ENCODE measurements at places on chromosomes 6 and 20.

- no peak for DNase-seq
Observed at GRCh38 chr20:44342248-44342647, 5.4 kb downstream of the R3HDML start.

- no peak for DNase-seq
Observed at GRCh38 chr6:56742122-56742791, 99.6 kb upstream of the DST start.

GRCh38 chr6:40900791-40901190 lies 138.2 kb downstream of the UNC5CL start:
- DNase-seq = no peak

DNA sequence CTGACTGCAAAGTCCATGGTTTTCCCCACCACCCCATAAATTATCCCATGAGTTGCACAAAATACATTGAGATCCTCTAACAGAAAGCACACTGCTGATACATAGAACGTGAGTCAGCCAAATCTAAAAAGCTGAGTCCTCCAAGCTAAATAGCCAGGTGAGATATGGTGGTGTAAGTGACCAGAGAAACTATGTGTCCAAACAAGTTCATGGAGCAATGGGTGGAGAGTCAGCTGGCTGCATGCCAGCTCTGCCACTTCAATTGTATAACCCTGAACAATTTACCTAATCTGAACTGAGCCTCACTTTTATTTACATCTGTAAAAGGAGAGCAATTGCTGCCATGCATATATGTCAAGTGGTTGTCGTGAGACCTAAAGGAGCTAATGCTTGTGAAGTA lies 9.7 kb downstream of the SNAP25 start:
- DNase-seq = no peak

DNA sequence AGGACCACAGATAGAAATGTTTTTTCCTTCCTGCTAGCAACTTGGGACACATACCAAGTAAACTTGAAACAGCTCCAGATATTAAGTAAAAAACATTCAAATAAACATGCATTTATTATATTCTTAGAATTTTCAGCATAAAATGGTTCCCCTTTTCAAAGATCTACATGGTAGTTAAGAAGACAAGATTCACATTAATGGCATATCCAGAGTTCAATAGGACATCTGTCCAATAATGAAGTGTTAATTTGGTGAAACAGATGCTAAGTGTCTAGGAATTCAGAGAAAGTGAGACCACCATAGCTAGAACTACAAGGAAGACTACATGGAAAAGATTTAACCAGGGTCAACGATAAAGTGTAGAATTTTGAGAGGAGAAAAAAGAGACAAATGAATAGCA lies 184.9 kb downstream of the COL12A1 start:
- no peak for DNase-seq

DNA sequence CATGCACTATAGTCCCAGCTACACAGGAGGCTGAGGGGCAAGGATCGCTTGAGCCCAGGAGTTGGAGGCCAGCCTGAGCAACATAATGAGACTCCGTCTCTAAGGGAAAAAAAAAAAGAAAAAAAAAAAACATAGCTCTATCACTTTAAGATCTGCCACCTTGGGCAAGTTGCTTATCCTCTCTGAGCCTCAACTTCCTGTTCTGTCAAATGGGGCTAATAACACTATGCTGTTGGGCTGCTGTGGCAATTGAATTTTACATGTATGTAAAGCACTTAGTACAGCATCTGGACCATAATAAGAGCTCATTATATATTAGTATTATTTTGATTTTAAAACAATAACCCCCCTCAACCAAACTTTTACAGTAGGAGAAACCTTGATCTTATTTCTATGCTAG lies 141.5 kb downstream of the ATXN1 start:
- DNase-seq = no peak

GRCh38 chr6:30707281-30707850 lies 9.7 kb downstream of the MDC1 start:
- no peak for DNase-seq

GRCh38 chr6:107237992-107238660 lies 122.8 kb upstream of the BEND3 start:
- no peak for DNase-seq

- DNase-seq = no peak
Observed at GRCh38 chr6:5583528-5583927, 322.2 kb downstream of the FARS2 start.

DNA sequence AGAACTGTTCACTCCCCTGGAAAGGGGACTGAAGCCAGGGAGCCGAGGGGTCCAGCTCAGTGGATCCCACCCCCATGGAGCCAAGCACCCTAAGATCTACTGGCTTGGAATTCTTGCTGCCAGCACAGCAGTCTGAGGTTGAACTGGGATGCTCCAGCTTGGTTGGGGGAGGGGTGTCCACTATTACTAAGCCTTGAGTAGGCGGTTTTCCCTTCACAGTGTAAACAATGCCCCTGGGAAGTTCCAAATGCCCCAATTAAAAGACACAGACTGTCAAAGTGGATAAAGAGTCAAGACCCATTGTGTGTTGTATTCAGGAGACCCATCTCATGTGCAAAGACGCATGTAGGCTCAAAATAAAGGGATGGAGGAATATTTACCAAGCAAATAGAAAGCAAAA lies 150.2 kb downstream of the LPA start:
- no peak for DNase-seq

- no peak for DNase-seq
Observed at GRCh38 chr20:20549704-20550103, 162.7 kb downstream of the RALGAPA2 start.

DNA sequence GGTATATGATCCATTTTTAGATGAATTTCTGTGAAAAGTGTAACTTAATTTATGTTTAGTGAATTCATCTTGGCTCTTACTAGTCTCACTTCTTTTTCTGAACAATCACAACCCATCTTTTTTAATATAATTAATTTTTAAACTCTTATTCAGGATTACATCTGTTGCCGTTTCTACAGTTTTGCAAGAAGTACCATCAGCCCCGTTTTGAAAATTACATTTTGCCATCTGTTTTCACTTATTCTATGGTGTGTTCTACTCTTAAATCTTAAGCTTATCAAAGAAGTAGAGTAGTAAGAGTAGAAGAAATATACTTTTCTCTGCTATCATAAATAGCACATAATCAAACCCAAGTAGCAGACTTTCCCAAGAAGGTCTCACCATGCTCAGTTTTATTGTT lies 70.1 kb downstream of the ZNF292 start:
- DNase-seq = no peak

- no peak for DNase-seq
Observed at GRCh38 chr6:78150425-78150824, 497.6 kb downstream of the MEI4 start.

GRCh38 chr6:75213112-75213511 lies 7.3 kb upstream of the COL12A1 start:
- DNase-seq = no peak

DNA sequence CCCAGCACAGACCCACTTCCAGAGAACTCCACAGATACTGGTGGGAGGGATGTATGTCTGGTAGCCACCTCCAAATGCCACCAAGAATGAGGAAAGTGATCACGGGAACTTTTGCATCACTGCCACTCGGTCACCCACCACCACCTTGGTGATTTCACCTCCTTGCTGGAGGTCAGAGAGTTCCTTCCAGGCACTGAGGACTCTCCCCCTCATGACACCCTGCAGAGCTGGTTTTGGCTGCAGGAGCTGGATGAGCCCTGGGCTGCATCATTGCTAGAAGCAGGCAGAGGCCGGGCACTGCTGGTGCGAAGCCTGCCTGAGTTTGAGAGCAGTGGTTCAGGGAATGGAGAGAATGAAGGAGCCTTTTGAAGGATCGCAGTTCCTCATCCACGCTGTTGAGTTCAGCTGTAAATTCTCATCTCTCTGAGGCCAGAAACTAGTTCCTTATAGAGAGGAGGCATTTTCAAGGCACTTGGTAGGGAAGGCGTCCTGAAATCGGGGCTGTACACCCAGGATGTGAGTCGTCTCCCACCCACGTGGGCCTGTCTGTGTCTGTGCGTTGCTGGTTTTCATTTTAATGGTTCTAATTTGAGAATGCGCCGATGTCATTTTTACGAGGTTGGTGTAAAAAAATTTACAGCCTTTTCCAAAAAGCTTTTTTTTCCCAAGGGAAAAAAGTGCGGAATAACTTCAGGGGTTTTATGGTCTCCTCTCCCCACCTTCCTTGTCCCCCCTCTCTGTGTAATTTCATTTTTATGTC lies 25.0 kb downstream of the FOXP4 start:
- no peak for DNase-seq

DNA sequence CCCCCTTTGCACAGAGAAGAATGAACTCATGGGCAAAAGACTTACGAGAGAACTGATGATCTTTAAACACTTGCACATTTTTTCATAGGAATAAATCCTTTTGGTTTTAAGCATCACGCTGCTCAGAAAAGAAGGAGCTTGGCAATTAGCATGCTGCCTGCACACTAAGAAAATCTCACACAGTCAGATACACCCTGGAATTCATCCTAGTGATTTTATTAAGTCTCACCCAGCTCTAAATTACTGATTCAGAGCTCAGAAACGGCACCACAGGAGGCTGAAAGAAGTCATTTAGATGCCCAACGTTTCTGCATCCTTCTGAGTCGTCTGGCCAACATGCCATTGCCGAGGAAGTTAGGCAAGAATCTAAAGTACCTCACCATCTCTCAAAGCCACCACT lies 18.0 kb upstream of the NRSN1 start:
- DNase-seq = no peak

- DNase-seq = no peak
Observed at GRCh38 chr6:138184230-138184629, 22.5 kb downstream of the ARFGEF3 start.
